Activated CD4-positive, CD25-positive, alpha-beta regulatory T cell treated with anti-CD3 and anti-CD28 coated beads, Interleukin-2, amount 50 U/mL, for 72 hours (primary cell): ENCODE measurements at places on chromosomes 7 and 10.

- DNase-seq: peak; percentile 75
These were observed 587 bp upstream of the GRK5 start for GRCh38 chr10:119206603-119207365.

GRCh38 chr10:121490871-121491519, 107.2 kb downstream of the FGFR2 start:
- DNase-seq: no peak

DNA sequence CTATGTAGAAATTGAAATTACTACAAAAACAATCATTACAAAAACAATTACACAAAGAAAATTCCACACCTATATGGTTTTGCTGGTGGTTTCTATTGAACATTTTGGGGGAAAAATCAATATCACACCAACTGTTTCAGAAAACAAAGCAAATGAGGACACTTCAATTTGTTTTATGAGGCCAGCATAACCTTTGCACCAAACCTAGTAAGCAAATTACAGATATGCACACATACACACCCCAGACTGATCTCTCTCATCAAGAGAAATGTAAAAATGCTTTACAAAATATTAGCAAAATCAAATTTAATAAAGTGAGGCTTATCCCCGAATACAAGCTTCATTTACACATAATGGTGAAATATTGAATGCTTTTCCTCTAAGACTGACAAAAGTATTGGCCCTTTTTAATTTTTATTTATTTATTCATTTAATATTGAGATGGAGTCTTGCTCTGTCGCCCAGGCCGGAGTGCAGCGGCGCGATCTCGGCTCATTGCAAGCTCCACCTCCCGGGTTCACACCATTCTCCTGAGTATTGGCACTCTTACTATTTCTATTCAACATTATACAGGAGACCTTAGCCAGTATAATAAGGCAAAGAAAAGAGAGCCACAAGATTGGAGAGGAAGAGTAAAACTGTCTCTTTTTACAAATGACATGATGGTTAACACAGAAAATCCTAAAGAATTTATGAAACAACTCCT, 13.6 kb upstream of the ANK3 start:
- no peak for DNase-seq

GRCh38 chr7:25386311-25386744, 158.0 kb upstream of the NPVF start:
- DNase-seq: no peak

DNA sequence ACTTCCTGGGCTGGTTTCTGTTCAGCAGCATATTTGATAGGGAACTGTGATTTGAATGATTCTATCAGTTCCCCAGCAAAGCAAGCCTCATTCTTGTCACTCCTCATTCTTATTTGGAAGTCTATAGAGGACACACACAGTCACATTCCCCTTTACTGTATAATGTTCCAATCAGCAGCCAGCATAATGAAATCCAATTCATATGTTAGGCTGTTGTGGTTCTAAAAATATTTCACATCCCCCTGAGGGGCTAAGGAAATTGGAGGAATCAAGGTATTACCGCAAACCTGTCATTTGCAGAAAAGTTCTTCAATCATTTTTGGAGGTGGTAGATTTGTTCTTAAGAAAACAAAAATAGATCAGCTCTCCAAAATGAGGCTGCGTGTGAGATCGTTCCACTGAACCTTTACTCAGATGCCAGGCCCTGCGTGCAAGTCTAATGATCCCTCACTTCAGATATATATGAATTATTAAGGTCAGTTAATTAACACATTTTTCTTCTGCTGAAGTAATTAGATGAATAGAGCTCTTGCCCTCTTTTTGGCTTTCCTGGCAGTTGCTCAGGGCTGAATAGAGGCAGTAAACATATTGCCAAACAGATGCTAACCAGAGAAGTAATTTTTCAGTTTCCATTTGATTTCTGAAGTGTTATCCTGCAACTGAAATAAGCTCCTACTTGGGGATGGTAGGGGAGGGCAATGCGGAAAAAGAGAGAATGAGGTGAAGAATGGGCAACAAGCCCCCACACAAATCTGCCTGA, 31.8 kb downstream of the LSMEM1 start:
- DNase-seq: no peak

GRCh38 chr7:134855442-134855841, 76.0 kb downstream of the CALD1 start:
- no peak for DNase-seq
